ENCODE measurements at places on chromosomes 3 and 15.

DNA sequence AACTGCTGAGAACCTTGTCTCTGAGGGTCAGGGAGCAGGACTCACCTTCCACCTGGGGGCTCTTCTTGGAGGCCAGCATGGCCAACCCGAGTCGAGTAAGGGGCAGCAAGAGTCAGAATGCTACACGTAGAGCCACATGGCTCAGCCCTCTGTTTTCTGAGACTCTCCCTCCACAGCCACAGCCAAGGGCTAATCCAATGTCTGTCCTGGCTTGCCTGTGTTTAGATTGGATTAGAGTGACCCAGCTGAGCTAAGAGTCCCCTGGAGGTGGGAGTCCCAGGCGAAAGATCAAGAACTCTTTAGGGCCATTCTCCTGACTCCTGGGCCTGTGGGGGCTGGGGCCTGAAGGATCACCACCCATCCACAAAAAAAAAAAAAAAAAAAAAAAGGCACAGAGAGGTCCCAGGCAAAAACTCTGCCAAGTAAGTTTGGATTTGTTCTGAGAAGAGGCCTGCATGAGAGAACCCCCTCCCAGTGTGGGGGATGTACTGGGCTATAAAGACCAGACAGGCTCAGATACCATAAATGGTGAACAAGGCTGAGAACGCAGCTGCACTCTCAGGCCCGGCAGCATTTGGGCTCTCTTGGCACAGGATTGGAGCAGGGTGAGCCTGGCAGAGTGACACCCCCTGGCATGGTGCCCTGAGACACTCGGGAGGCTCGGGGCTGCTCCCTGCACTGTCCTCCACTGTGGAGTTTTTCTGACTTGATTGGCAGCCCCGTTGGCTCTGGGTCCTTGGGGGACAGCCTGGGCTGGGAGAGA, 88.0 kb upstream of the OSBPL11 start:
- DNase-seq = no peak

GRCh38 chr3:12442654-12443501, 41.4 kb upstream of the TSEN2 start:
- no peak for DNase-seq

DNA sequence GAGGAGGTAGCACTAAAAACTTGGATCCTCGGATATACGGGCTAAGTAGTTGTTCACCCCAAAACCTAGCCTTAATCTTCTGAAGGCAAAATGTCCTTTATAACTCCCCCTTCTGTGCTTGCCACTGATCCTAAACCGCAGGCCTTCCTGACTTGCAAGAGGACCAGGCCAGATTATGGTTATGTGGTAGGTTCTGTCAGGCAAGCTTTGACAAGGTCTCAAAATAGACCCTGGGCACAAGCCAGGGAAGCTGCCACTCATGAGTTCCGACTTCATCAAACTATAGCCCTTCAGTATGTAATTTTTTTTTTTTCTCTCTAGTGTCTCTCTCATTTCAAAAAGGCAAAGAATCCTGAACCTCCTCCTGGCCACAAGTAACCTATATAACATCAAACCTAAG, 3.2 kb downstream of the LRRFIP2 start:
- no peak for DNase-seq

GRCh38 chr15:98514034-98514622, 134.2 kb upstream of the IGF1R start:
- DNase-seq = no peak

DNA sequence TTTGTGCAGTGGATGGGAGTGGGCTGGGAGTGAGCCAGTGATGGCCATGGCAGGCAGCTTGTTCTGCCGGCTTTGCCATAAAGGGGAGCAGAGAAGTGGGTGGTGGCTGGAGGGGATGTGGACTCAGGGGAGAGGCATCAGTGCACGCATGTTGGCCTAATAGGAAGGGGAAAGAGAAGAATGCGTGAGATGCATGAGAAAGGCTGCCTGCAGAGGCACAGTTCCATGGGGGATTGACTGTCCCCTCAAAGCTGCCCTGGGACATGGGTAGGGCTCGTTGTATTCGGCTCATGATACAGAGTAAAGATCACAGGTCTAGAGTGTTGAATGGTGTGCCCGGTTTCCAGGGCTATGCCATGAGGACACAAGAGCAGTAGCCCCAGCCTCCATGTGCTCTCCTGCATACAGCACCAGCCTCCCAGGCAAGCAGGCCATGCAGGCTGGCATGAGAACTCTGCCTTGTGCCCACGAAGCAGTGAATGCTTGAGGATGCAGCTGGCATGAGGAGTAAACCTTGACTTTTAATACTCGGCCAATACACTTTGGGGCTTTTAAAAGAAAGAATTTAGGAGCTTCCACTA, 68.0 kb upstream of the SNRPA1 start:
- no peak for DNase-seq

- no peak for DNase-seq
Observed at GRCh38 chr15:64883997-64884511, 27.6 kb upstream of the ANKDD1A start.

DNA sequence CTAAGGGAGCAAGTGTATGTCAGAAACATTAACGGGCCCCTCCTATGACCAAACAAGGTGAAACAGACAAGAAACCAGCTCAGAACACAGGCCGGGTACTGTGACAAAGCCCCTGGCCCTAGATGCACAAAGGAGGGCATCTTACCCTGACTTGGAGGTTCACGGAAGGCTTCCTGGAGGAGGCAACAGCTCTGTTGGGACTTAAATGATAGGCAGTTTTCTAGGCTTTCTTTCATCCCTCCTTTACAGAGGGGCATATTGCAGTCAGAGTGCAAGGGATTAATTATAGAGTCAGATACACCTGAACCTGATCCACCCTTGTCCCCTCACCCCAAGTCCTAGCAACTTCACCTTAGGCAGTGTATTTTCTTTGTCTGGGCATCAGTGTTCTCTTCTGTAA, 8.4 kb downstream of the EPHB3 start:
- DNase-seq = no peak

DNA sequence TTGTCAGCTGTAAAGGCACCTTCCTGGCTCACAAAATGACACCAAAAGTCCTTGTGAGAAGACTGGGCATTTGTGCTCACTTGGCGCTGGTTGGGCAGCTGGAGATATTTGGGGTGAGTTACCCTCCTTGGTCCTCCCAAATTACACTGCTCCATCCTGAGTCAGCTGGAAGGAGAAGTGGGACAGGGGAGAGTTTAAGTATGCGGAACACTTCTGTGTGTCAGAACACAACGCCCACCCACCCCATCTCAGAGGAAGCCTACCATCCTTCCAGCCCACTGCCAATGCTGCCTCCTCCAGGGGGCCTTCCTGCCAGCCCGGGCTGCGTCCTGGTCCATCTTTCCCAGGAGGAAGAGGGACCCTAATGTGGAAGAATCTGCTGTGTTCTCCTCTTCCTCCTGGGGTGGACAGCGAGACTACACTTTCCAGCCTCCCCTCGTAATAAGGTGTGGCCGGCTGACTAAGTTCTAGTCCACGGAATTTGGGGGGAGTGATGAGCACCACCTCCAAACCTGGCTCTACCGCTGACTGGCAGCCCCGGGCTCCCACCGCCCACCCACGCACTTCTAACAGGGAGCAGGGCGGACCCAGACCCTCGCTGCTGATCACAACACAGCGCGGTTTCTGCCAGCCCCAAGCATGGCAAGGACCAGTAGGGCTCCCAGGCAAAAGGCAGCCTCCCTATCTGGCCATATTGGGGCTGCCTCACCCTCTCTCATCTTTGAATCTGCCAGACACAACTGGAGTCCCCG, 265.0 kb downstream of the XXYLT1 start:
- no peak for DNase-seq

DNA sequence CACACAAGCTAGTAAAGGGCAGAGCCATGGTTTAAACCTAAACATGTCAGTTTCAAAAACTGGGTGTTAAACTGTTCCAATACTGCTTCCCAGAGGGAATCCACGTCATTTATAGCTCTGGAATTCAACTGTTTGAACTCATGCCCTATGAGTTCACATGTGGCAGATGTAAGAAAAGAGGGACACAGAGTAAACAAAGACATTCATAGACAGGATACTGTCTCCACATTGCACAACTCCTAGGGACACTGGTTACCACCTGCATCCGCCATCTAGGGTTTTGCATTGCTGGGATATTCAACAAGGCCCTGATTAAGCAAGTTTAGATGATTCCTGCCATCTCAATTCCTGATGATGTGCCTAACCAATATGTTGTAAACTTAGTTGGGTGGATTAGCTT, 134.1 kb upstream of the COL8A1 start:
- DNase-seq = no peak

- no peak for DNase-seq
Observed at GRCh38 chr15:67180514-67181191, 73.8 kb downstream of the AAGAB start.

DNA sequence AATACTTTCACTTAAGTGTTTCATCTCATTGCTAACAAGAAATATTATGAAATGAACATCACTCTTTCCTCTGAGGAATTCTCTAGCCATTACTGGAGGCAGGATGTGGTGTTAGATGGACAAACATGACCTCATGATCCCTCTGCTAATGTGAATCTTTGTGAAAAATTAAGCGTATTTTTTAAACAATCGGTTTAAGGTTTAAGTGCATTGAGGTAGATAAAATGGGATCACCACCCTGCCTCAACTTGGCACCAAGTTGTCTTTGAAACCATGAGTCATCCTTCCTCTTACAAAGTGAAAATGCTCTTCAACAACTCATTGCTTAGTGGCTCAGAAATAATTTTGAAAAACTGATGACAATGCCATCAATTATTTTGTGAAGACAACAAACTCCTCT, 76.0 kb upstream of the DCBLD2 start:
- DNase-seq = no peak

DNA sequence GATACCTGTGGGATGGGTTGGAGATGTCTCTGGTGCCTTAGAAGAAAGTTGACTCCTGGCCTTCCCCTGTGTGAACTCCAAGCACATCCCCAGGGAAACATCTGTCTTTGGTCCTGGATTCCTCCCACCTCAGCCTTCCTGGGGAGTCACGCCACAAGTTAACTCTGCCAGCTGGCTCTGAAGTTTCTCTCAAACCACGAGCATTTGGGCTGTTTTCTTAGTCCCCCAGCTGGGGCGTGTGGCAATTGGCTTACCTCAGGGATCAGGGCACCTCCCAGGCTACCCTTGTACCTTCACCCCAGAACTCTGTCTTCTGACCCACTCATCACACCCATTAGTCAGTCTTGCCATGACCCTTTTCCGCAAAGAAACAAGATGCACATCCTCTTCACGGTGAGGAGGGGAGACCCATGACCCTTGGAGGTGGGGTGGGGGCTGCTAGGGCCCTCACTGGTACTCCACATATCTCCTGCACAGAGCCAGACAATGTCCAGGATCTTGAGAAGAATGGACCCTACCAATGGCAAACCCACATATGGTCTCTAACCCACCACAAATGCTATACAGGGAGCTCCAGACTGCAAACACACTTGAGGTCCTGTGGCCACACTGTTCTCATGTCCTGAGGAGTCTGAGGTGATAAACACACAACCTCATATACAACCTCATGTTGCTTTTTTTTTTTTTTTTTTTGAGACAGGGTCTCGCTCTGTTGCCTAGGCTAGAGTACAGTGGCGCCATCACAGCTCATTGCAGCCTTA, 3.9 kb downstream of the NEIL1 start:
- no peak for DNase-seq

GRCh38 chr15:89745768-89746167, 5.3 kb downstream of the MESP1 start:
- no peak for DNase-seq

- no peak for DNase-seq
Observed at GRCh38 chr15:69164807-69165636, 4.6 kb downstream of the GLCE start.

- no peak for DNase-seq
Observed at GRCh38 chr3:64694114-64694513, 6.3 kb upstream of the ADAMTS9 start.

DNA sequence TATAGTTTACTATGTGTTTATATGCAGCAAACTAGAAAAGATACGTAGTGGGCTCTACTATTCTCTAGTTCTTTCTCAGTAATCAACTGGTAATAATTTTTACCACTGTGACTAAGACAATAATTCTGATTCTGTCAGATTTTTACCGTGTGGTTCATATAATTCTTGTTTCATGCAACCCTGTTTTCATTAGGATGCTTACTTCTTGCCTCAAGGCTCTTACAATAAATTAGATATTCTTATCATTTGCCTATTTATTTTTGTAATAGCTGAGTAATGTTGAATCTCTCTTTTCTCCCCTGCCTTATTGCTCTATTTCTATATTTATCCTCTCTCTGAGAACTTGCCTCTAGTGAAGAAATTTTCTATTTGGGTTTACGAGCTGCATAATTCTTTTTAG, 524.7 kb downstream of the NAALADL2 start:
- DNase-seq = no peak

DNA sequence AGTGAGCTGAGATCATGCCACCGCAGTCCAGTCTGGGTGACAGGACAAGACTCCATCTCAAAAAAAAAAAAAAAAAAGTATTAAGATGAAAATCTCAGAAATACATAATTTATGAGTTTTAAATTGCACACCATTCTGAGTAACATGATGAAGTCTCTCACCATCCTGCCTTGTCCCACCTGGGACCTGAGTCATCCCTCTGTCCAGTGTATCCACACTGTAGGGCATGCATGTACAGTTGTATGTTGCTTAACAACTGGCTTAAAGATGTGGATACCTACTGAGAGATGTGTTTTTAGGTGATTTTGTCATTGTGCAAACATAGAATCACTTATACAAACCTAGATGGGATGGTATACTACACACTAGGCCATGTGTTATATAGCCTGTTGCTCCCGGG, 17.1 kb downstream of the ASB14 start:
- no peak for DNase-seq

DNA sequence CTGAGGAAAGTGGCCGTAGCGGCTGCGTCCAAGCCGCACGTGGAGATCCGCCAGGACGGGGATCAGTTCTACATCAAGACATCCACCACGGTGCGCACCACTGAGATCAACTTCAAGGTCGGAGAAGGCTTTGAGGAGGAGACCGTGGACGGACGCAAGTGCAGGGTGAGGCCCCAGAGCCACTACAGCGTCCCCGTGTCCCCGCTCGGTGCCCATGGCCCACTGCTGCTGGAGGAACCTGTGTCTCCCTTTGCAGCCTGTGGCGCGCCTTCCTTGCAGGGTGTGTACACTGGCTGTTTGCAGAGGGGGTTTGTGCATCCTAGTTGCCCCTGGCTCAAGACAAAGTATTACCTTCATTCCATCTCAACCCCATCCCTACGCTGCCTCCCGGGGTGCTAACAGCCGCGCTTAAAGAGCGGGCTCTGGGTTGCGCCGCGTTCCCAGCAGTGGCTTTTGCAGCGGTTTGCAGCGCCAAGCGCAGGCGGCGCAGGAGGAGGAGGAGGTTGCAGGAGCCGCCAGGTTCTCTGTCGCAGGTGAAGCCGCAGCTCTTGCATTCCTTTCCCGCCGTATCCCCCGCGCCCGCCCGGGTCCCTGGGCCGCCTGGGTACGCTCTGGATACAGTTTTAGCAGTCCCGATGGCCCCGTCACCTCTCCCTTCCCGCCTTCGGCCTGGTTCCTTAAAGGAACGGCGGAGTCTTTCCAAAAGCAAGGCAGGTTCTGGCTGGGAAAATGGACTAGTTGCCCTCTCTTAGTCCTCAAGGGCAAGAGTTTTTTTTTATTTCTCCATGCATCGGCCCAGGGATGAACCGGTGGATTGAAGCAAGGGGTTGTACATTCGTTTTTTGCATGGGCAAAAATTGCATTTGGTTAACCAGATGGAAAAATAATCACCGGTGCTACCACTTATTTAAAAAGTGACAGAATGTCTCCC, 1.2 kb downstream of the CRABP1 start:
- DNase-seq = no peak

GRCh38 chr3:16513141-16514020, at the start of gene RFTN1:
TSS of gene RFTN1 (minus strand) at chr3:16513699. CDS start at chr3:16493869, 19,830 bp downstream.
- no peak for DNase-seq

- no peak for DNase-seq
Observed at GRCh38 chr3:76400141-76400540, 614.8 kb upstream of the ZNF717 start.
